ENCODE measurements at places on chromosomes 6 and 20.

GRCh38 chr6:4478098-4478497, 298.1 kb upstream of the CDYL start:
- DNase-seq = no peak

DNA sequence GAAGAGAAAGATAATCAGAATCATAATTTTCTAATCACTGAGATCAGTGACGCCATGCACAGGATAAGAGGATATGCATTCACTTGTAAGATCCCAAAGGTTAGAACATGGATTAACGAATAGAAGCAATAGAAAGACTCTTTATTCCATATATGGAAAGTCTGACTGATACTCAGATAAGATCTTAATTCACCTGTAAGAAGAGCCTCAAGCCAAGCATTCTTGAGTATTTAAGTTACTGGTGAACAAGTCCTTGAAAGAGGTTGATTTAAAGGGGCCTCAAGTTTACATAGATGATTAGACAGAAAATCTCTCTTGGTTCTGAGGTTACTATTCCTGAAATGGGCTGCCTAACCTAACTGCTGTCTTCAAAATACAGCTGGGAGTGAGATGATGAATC, 53.8 kb upstream of the MTRF1L start:
- no peak for DNase-seq

GRCh38 chr6:54618572-54618971, 228.0 kb upstream of the FAM83B start:
- no peak for DNase-seq

GRCh38 chr6:92174398-92175073, 1244.8 kb downstream of the EPHA7 start:
- no peak for DNase-seq

DNA sequence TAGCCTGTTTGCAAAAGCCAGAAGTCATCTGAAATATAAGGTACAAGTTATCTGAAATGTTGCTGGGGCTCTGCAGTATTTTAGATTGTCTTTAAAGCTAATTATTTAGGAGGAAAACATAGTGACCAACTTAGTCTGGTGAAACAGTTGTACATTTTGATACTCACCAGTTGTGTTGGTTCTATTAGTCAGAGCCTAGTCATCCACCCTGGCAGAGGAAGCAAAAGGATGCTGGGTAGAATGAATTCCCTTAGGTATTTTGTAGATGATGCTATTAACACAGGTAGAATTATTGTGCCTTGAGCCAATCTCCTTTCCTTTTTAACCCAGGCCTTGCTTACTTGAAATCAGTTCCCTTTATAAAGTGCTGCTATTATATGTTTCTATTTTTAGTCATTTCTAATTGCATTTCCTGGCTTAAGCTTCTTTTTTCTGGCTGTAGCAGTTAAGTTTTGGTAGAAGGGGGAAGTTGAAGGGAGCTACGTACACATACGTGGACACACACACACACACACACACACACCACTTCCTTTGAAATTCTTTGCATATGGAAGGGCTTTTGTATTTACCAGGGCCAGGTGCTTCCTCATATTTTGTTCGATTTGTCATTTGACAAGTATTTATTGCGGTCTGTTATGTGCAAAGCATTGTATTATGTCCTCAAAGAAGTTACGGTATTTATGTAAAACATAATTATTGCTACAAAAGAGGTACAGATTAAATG, 82.4 kb downstream of the RTN4IP1 start:
- no peak for DNase-seq

GRCh38 chr20:51404297-51405060, 138.0 kb downstream of the NFATC2 start:
- no peak for DNase-seq

DNA sequence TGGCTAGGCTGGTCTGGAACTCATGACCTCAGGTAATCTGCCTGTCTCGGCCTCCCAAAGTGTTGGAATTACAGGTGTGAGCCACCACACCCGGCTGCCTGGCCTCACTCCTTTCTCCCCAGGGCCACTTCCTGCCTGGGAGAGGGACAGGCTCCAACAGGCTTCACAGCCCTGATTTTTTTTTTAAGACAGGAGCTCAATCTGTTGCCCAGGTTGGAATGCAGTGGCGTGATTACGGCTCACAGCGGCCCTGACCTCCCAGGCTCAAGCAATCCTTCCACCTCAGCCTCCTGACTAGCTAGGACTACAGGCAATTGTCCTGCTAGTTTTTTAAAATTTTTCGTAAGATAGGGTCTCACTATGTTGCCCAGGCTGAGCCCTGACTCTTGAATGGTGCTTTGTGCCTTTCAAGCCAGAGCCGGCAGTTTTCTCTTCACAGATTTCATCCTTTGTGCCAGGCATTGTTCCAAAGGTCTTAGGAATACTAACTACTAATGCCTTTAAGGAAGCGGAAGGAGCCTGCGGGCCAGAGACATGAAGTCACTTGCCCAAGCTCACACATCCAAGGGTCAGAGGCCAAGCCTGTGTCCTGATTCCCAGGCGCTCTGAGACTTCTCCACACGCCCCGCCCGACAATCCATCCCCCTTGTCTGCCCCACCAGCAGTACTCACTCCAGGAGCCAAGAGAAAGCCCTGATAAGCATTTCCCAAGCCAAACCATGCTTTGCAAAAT, 19.2 kb downstream of the CAPN11 start:
- DNase-seq = no peak

- DNase-seq = no peak
These were observed 172.0 kb downstream of the VEGFA start for GRCh38 chr6:43942011-43942442.

DNA sequence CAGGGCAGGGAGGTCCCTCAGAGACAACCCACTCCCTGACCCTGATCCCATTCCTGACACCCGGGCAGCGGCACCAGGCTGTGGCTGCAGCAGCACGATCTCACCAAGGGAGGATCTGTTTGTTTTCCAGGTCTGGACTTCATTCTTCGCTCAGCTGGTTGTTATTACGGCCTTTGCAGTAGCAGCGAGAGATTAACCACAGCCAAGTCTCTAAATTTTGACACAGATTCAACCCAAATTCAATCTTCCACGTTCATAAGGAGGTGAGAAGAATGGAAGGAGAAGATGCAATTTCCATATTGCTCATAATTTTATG, 91.1 kb upstream of the THBS2 start:
- no peak for DNase-seq

DNA sequence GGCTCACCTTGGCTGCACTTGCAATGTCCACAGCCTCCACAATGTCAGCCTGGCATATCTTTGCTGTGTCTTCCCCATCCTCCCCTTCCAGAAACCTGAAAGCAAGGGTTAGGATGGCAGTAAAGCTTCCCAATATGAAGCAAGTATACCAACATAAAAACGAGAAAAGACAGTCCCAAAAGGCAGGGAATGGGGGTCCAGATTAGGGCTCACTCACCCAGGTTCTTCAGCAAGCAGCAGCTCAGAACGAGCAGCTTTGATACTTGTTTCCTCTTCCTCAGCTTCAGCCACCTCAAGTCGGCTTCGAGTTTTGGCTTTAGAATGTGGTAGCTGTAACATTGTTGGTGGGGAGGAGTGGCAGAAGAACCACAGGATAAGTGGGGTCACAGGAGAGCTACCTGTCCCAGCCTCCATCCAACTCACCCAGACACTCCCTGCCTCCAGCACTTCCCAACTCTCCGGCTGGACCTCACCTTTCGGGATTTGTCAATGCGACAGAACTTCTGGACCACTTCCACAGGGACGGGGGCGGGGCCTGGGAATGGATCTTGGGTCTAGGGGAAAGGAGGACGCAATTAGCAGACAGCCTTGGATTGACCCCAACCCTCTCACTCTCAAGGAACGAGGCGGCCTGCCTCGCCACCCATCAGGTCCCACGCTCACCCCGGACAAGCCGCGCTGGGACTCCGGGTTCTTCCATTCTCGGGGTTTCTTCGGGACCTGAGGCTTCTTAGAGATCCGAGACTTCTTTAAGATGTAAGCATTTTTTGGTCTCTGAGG, 708 bp downstream of the WDR46 start:
- no peak for DNase-seq

DNA sequence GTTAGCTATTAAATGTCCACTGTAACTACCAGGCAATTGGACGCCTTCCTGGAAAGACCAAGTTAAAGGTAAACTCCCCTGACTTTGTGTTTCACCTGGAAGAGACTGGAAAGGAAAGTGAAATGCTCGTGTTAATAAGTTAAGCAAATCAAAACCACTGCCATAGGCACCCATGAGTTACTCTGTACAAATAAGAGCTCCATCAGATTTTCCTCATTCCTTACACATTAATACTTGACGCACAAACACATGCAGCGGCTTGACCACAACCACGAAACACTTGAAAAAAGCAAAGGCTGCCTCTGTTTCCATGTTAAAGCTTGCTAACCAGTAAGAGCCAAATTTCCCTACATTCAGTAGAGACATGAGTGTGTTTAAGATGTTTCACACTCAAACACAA, 19.8 kb downstream of the GCM1 start:
- no peak for DNase-seq

- peak; percentile 35 for DNase-seq
These were observed 131.7 kb upstream of the MLIP start for GRCh38 chr6:53979468-53980067.

- no peak for DNase-seq
These were observed 32.8 kb downstream of the TSPYL4 start for GRCh38 chr6:116221067-116221466.

- DNase-seq = no peak
These were observed 14.3 kb downstream of the SLA2 start for GRCh38 chr20:36631646-36632045.

DNA sequence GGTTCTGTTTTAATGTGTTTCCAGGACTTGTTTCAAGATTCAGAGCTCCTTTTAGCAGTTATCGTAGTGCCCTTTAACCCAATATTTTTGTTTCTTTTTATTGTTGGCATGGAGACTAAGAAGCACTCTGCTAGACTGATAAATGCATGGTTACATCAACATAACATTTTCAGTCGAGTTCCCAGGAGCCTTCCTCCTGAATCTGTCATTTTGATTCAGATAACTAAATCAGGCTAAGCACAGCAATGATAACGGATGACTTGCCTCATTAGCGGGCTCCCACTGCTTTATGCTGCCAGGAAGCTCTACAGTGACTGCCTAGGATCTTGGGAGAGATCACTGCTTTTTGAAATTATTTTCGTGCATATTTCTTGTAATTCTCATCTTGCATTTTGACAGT, 772.8 kb upstream of the GJE1 start:
- DNase-seq = no peak

- DNase-seq = no peak
These were observed 4.5 kb downstream of the ZDHHC14 start for GRCh38 chr6:157385482-157385881.

DNA sequence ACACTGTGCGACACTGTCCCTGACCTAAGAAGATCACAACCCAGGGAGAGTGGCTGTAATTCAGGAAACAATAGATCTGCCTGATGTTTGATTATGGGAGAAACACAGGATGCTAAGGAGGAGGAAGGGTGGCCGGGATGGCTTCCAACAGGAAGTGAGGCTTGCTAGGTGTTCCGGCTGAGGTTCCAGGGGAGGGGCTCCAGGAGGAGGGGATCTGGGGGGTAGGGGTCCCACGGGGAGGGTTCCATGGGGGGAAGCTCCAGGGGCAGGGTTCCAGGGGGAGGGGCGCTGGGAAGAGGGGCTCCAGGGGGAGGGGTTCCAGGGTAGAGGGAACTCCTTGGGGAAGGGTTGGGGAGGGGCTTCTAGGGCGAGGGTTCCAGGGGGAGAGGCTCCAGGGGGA, 48.6 kb downstream of the DAAM2 start:
- DNase-seq = no peak

DNA sequence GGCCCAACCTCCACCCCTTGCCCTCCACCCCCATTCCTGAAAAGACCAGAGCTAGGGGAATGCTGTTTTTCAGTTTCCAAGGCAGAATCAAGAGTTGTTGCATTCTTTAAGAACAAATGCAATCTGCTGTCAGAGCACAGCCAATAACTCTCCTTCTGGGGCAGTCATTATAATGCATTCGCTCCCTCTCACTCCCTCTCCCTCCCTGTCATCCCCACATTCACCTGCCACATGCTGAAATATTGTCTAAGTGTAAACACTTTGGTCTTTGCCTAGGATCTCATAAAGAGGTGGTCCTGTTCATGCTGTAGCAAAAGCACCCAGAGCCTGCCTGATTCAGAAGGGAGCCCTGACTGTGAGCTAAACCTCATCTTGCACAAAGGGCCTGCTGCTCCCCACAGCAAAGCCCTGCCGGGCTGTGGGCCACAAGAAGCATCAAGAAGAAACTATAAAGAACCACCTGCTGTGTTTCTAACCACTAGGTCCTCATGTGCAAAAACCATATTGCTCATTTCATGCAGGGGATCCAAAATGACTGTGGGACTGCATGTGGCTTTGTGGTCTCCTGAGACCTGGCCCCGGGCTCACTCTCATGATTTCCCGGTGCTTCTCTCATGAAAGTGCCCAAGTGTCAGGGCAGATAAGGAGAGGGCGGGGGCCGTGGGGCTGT, 85.6 kb downstream of the GPR6 start:
- DNase-seq = no peak

DNA sequence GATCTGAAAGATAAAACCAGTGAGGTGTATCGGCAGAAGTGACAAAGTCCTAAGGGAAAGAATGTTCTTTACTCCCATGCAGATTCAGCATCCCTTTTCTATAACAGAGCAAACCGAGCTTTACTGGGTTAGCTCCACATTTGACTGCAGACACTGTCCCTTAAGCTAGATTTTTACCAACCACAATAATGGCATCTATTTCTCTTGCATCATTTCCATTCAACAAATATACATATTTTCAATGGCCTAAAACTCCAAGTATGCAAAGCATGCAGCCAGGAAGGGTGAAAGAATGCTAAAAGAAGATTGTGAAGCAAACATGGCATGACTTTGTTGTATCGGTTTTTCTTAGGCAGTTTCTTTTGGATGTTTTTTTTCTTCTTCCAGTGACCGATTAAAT, 255.4 kb downstream of the OGFRL1 start:
- DNase-seq = no peak

- DNase-seq = no peak
These were observed 53.6 kb upstream of the SIRPA start for GRCh38 chr20:1841554-1842140.

DNA sequence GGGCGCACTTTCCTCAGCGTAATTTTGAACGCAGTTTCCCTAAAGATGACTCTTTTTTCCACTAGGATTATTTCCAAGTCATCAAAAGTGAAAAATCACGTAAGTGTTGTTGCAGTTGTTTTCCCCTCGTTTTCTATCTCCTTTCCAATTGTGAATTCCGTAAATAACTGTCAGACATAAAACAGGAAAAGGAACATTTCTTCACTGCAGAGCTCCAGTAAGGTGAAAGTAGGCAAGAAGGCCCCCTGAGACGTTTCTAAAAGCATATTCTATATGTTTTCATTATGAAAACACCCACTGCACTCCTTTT, 17.8 kb downstream of the HIVEP2 start:
- no peak for DNase-seq

DNA sequence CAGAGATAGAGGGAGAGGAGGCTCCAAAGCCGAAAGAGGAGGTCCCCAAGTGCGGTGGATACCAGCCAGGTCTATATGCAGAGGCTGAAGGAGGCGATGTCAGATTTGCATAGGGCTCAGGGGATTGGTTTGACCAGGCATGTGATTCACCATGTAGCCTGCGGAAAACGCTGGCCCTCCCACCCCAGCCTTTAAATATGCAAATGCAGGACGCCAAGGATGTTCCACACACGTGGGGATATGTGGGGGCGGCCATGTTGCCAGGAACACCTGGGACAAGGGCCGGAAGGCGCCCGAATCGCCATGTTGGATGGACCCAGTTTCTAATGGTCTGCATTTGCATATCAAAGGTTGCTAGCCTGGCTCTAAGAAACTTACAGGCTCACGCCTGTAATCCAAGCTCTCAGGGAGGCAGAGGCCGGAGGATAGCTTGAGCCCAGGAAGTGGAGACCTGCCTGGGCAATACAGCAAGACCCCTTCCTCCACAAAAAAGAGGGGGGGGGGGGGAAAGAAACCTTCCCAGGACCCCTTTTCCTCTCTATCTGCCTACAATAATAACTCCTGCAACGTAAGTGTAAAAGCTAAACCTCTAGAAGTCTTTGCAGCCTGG, 110.5 kb downstream of the TULP4 start:
- no peak for DNase-seq

Measured in left kidney (tissue), 8 donors.